Spleen (tissue), 13 donors: ENCODE measurements at places on chromosomes 6 and 20.

DNA sequence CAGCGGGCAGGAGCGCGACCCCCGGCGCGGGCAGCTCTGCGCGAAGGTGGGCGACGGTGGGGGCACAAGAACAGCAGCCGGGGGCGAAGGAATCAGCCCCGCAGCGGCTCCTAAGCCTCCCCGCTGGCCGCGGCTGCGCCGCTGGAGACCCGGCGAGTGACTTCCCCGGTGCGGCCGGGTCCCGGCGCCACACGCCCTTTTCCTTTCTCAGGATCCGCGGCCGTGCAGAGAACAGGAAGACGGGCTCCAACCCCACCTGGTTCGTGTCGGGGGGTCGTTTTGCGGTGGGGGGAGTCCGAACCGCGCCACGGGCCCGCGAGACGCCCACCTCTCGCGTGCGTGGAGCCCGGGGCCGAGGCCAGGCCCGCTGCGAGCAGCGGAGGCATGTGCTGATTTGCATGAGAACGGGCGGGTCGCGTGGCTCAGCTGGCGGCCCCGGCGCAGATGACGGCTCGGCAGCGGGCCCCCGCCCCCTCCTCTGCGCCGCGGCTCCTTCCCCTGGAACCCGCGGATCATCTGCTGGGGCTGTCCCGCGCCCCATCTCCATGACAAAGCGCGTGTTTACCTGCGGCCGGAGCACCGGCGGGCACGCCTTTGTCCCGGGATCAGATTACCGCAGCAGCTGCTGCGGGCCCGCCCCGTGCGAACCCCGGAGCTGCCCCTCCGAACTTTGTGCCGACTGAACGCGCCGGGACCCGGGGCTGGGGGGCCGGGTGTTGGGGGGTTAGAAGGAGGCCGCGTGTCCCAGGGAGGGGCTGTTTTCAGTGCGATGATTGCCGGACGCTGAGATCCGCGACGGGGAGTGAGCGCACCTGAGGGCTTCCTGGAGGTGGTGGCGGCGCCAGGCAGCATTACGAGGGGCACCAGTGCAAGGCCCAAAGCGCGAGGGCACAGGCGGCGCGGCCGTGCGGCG lies 4.9 kb upstream of the DLL1 start:
- peak; percentile 85 for DNase-seq

- DNase-seq, result no peak
Observed at GRCh38 chr20:1952737-1953530, 40.9 kb downstream of the PDYN start.

DNA sequence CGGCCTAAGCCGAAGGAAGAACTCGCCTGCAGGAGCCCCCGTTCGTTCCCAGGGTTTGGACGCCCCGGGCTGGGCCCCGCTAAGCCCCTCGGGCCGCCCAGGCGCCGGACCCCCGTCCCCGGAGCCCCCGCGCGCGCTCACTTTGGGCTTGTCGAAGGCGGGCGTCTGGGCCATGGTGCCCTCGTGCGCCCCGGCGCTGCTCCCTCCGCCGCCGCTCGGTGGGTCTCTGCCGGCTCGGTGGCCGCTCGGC lies 140 bp downstream of the ADA start:
- no peak for DNase-seq

DNA sequence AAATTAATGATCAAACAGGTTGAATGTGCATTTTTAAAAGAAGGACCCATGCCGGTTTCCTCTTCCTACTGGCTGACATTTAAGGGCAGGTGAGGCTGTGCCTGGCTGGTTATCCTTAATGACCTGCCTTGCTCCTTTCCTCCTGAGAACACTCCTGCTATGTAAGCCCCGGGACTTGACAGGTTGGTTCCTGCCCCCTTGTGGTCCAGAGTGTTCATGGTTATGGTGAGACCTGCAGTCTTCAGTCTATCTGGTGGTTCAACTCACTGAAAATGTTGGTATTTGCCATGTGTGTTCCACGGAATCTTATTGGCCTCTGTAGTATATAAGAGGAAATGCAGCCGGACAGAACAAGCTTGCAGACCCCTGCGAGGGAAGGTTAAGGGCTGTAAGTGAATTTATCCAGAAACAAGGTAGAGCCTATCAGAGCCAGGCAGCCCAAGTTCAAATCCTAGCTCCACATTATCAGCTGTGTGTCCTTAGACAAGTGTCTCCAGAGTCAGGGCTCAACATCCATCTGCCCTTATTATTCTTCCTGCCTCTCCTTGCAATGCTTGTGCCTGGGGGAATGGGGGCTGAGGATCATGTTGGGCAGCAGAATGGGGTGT lies 5.2 kb upstream of the BPIFA3 start:
- DNase-seq, result no peak

GRCh38 chr6:98842342-98843180 lies 8.2 kb downstream of the POU3F2 start:
- DNase-seq, result peak; percentile 73
